ENCODE measurements at places on chromosomes 3 and 15.

DNA sequence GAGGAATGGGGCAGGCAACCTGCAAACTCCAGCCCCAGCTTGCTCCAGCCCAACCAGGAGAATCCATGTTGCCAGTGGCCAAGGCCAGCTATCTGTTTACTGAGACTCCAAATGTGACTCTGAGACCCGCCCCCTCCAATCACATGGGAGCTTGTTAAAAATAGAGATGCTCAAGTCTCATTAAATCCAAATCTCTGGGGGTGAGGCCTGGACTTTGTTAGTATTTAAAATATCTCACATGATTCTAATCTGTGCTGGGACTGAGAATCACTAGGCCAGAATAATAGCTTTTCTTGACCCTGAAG is 224.2 kb upstream of the TBL1XR1 start:
- DNase-seq: no peak

- DNase-seq: no peak
These were observed 193.8 kb downstream of the SCAPER start for GRCh38 chr15:76711351-76711827.

DNA sequence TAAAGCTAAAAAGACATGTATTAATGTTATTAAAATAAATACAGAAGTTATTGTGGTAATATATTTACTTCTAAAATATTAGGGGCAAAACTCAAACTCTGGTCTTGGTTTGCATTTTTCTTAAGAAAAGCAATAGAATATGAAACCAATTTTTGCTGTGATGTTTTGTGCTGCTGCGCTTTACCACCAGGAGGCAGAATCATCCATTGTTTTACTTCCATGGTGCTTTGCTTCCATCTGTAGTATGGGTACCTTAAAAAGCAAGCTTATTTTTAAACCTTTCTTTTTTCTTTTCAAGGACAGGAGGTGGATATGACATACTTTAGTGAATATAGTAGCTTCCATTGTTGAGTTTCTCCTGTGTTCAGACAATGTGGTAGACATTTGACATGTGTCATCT is 46.6 kb upstream of the MRPL3 start:
- no peak for DNase-seq

GRCh38 chr3:3848923-3849275 is 49.7 kb downstream of the LRRN1 start:
- DNase-seq: no peak

- no peak for DNase-seq
These were observed 514.0 kb downstream of the OCA2 start for GRCh38 chr15:27585041-27585640.

GRCh38 chr3:183434992-183435391 is 6.6 kb upstream of the MCF2L2 start:
- DNase-seq: no peak

GRCh38 chr3:61912158-61912557 is 350.8 kb downstream of the PTPRG start:
- DNase-seq: no peak

DNA sequence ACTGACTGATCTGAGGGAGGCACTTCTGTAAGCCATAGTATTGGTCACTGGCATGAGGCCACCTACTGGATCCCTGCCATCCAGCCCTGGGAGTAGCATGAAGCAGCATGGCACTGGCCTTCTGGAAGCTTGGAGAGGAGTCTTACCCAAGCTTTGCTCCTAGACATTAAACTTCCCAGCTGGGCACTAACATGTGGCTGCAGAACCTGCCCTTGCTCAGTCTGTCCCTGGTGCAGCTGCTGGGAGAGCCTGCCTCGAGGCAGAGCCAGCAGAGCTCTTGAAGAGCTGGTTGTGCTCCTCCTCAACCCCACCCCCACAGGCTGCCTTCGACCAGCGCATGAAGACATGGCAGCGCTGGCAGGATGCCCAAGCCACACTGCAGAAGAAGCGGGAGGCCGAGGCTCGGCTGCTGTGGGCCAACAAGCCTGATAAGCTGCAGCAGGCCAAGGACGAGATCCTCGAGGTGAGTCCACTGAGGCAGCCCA is 17.1 kb upstream of the SNX22 start:
- no peak for DNase-seq

DNA sequence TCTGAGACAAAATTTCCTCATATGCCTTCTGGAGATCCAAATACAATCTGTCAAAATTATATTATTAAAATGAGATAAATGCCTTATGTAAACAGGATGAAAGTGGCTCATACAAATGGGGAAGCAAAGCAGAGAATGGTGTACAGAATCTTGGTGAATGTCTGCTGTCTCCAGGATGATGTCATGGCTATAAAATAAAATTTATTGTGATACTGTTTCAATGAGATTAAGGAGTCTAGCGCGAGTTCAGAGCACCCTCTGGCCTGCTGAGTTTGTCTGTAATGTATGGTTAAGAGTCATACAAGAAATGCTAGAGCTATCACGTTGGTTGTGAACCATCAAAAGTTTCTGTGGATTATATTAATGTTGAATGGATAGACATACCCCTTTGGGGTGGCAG is 359.7 kb downstream of the EFHB start:
- no peak for DNase-seq

DNA sequence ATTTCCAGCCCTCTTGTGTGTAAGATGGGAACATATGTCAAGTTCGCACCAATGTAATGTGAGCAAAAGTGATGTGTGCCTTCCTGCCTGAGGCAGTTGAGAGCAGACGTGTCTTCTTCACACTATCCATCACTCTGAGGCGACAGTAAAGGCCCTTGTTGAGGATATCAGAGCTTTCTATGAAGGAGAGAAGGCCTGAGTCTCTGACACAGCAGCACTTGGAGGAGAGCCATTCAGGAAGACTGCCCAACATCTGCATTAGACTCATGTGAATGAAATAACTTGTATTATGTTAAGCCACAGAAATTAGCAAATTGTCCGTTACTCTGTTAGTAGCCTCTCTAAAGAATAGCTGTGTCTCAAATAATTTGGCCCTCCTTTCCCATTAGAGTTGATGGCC is 108.8 kb upstream of the CCDC54 start:
- DNase-seq: peak; percentile 6

DNA sequence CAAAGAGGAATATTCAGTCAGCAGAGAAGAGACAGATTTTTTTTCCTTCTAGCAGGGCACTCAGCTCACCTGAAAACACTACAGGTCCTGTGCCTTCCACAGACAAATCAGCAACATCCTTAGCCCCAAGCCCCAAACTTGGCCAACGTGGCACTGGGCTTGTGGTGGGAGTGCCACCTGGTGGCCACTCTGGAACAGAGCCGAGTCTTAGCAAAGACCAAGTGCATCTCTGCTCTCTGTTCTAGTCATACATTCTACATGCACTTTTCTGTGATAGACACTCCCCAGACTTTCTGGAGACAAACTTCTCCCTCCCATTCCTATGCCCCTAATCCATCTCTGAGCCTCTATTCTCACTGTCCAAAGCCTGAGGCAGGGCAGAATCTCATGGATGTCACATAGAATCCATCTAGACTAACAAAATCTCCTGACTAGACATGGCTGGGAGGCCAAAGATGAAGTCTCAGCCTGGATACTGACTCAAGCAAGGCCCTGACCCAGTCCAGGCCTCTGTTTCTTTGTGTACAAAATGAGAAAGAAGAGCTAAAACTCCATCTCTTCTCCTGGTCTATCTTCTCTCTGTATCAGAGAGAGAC is 5.1 kb upstream of the SEMA7A start:
- DNase-seq: peak; percentile 63

GRCh38 chr3:42652251-42652610 is 1.3 kb upstream of the ZBTB47 start:
- DNase-seq: no peak

DNA sequence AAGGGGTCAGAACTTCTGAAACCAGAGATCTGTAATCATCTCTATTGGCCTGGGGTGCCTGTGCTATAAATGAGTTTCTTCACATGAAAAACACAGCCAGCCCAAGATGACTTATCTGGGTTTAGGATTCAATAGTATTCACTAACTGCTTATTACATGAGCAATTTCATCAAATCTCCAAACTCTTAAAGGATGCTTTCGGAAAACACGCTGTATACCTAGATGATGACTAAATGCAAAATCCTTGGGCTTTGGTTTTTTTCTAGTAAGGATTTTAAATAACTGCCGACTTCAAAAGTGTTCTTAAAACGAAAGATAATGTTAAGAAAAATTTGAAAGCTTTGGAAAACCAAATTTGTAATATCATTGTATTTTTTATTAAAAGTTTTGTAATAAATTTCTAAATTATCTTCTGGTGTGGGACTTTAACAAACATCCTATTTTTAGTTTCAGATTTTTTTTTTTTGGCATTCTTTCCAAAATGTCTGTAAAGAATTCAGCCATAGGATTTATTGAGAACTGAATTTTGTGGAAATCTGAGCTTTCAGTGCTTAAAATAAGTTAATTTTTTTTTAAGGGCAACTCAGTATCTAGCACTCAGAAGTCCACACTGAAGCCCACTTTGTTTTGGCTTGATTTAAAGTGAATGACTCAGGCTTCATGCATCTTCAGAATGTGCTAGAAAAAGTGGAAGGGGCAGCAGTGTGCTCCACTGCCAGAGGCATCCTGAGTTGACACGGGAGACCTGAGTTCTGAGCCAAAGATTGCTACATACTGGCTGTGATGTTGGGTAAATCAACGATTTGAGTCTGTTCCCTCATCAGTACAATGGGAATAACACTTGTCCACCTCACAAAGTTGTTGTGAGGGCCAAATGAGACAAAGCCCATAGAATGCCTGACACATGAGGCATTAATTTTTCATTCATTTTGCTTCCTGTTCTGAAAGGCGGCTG is 18.7 kb downstream of the TMEM43 start:
- DNase-seq: no peak

DNA sequence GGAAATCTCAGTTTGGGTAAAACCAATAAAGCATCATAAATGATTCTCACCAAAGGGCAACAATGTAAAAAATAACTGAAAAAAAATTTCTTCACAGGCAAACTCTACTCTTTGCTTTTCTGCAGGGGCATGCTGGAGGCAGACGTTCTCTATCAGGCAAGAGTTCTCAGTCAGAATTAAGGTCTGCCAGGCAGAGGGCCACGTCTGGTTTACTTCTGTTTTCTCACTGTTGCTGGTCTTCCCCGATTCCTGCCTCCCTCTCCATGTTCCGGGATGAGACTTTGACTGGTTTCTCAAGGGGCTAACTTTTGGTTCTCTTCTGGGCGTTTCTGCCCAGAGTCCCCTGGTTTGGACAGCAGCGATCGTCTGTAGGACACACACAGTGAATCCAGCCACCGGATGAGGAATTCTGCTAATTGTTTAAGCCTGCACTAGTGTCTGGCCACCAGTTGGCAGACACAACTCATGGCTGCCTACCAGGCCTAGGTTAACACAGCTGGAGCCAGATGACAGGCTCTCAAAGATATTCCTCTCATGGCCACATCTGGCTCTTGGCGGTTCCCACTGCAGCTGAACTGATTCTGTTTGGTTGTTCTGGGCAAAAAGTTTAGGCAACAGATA is 273.1 kb downstream of the FOXP1 start:
- peak; percentile 9 for DNase-seq

GRCh38 chr3:46619845-46620778 is 7.8 kb downstream of the FAM240A start:
- no peak for DNase-seq

GRCh38 chr3:25495304-25495703 is 67.2 kb downstream of the RARB start:
- DNase-seq: no peak

DNA sequence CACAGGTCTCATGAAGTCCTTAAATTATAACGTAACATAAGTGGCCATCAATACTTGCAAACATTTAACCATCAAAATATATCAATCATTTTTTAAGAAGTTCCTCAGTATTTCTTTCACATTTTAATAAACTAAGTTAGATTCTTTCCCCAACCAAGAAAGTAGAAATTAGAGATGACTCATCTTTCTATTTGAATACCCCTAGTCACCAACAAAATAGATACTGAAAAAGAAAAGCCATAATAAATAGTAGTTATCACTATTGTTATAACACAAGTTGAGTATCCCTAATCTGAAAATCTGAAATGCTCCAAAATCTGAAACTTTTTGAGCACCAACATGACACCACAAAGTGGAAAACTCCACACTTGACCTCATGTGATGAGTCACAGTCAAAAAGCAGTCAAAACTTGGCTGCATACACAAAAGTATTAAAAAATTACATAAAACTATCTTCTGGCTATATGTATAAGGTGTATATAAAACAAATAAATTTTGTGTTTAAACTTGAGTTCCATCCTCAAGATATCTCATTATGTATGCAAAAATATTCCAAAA is 3.7 kb downstream of the SHQ1 start:
- DNase-seq: no peak

GRCh38 chr15:86879250-86880229 is 799.9 kb downstream of the AGBL1 start:
- DNase-seq: peak; percentile 63

DNA sequence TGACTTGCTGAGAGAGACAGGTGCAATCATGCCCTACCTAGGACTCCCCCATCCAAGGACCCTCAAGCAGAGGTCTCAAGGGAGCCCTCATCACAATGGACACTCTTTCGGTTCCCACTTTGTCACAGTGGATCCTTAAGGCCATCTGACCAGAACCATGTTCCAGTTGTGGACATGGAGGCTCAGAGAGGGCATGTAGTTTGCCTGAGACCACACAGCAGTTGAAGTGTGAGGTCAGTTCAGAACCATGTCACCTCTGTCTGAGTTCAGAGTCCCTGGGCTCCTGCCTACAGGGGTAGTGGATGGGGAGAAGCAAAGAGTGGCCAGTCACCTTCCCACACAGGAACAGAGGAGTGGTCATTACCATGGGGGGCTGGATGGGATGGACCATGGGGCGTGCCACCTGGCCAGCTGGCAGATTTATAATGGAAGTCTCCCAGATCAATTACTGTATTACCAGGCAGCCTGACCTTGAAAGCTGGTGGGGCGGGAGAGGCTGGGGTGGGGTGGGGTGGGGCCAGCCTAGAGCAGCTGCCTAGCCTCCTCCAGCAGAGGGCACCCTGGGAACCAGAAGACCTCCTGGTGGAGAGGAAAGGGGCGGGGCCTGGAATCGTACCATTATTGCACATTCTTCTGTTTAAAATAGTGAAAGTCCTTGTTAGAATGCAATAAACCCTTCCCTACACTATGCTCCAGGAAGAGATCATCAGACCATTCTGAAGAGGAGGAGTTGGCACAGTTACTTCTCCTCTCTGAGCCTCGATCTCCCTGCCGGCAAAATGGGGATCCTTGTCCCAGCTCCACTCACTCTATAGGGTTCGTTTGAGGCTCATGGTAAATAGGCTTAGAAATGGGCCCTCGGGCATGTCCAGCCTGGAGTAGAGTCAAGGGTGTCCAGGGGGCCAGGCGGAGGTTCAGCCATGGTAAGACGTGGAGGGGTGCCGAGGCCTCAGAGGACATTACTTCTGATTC is 26.9 kb upstream of the LINGO1 start:
- DNase-seq: no peak

DNA sequence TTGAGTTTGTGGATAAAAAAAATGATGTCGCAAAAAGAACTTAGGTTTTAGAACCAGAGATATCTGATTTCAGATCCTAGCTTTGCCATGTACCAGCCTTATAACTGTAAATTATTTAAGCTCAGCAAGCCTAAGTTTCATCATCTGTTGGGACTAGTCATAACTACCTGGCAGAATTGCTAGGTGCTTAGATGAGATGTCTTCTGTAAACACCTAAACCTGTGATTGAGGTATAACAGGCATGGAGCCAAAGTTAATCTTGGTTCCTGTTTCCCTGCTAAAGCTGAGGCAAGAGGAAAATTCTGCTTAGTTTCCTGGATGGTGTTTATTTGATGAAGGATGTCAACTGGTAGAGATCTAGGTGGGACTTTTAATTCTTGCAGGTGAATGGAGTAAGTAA is 331.3 kb upstream of the RBMS3 start:
- no peak for DNase-seq

- no peak for DNase-seq
These were observed 135.0 kb upstream of the FAM3D start for GRCh38 chr3:58801541-58801940.

GRCh38 chr3:46864061-46864881 is 1.0 kb upstream of the MYL3 start:
- DNase-seq: no peak

Data from occipital lobe (tissue), 3 donors.